ENCODE measurements at places on chromosomes 2 and 18.

DNA sequence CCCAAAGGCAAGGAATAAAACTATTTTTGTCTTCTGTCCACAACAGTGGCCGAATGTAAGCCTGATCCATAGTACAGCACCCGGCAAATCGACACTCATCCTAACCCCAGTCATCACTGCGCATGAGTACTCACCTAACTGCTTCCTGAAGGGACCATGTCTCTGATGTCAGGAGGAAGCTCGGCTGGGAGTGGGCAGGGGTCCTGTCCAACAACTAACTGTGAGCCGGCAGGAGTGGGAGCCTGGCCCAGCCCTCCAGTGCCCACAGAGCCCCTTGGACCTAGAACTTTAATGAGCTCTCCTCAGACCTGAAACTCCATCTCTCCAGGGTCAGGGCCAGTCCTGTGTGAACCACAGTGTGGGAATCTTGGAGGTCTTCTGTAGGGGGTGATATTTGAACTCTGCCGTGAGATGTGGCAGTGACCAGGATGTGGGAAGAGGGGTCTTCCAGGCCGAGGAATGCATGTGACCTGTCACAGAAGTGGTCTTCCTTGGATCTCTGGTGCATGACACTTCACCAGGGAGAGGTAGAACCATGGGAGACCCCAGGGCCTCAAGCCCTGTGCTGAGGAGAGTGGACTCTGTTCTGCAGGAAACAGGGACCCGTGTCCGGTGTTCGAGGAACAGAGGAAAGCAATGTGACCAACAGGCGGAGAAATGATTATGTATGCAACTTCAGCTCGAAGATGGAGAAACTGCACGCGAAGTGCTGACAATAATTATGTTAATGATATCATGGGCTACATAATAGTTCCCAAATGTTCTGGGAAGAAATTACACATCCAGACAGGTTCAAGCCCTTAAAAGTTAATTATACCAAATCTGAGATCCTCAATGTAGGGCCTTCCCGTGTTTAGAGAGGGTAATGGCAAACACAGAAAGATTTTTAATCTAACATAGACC is 240.1 kb upstream of the HDAC4 start:
- DNase-seq = no peak

- DNase-seq = no peak
Measured at GRCh38 chr2:218465987-218466633, 47.2 kb downstream of the VIL1 start.

- DNase-seq = peak; percentile 71
Measured at GRCh38 chr2:191376981-191377629, 131.9 kb downstream of the MYO1B start.

DNA sequence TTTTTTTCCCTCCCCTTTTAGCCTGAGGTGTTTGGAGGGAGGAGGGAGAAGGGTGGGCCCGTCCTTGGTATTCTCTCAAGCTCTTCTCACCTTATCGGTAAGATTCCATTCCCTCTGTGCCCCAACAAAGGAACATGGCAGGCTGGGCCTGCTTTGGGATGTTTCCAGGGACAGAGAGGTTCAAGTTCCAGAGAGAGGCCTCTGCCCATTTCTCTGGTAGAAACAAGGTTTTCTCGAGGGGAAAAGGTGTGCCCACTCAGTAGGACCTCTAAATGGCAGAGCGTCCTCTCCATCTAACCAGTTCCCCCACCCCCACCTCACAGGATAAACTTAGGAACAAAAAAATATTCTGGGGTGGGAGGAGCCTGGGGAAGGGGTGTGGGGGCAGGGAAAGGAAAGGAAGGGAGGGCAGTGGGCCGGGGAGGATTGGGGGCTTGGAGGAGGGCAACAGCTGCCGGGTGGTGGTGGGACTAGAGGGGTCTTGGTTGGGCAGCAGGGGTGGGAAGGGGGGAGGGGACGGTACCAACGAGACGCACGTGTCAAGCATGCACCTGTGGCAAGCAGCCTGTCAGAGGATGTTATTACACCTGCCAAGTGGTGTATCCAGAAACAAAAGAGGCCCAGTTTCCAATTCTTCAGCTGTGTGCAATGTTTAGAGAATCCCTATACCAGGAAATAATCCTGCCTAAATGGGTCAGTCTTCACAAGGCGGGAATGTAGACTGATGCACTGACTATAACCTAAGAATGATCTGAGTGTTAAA is 2.1 kb downstream of the PCBP1 start:
- no peak for DNase-seq

DNA sequence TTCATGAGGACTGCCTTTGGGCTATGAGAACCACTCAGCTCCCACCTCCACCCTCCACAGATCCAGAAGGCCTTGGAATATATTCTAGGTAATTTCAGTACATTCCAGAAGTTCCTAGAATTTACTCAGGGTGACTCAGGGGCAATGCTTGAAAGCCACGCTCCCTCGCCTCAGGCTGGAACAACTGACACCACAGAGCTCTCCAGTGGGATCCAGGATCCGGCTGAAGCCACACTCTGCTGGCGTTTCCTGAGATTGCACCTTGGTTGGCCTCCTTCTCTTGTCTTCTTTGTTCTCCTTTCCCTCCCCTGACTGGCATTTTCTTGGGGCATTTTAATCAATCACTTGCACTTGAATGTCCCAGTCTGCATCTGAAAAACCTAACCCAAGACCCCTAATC is 92.6 kb upstream of the KCNE4 start:
- DNase-seq = no peak

DNA sequence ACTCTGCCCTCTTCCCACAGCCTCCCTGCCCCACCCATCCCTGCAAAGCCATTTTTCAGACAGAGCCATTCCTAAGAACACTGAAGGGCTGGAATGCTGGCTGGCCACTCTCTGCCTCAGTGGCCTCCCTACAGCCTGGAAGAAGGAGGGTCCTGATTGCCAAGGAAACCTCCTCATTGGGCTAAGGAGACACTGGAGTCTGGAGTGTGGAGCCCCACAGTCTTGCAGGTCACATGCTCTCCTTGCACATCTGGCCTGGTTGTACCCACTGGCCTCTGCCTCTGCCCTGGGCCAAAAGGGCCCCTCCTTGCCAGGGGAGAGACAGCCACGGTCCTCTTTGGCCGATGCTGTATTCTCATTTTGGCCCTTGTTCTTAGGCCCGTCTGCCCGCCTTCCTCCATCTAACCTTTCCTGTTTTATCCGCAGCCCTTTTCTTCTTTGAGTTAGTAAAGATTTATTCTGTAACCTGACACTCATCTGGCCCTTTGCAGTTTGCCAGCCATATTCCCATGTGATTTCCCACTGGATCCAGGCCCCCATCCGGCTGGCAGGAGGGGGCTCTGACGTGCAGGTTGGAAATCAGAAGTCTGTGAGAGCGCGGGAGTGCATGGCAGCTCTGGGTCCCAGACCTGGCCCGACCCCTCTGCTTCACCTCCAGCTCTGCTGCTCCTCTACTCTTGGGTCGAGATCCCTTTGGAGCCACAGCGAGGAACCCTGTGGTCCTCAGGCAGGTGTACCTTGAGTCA is 11.0 kb upstream of the CATIP start:
- no peak for DNase-seq

- no peak for DNase-seq
Measured at GRCh38 chr18:55893948-55894347, 306.0 kb upstream of the TCF4 start.

- peak; percentile 89 for DNase-seq
Measured at GRCh38 chr2:10434886-10435819, 13.0 kb downstream of the ODC1 start.

- DNase-seq = no peak
Measured at GRCh38 chr18:12035481-12035880, 54.2 kb downstream of the IMPA2 start.

DNA sequence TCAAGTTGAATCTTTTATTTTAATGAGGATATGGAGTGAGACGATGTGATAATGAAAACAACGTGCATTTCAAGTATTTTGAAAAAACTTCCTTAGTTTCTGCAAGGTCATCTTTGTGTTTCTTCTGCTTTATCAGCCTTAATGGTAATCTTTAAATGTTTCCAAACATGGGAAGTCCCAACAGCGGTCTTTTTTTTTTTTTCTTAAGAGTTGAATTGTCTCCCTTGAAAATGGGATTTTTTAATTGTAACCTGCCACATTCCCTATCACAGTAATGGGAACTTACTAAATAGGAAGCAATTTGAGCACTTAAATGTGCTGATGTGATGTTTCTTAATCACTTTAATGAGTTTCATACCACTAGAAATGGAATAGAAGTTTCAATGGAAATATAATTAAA is 45.8 kb downstream of the ATIC start:
- no peak for DNase-seq

- no peak for DNase-seq
Measured at GRCh38 chr2:209868271-209868994, 96.8 kb downstream of the UNC80 start.

DNA sequence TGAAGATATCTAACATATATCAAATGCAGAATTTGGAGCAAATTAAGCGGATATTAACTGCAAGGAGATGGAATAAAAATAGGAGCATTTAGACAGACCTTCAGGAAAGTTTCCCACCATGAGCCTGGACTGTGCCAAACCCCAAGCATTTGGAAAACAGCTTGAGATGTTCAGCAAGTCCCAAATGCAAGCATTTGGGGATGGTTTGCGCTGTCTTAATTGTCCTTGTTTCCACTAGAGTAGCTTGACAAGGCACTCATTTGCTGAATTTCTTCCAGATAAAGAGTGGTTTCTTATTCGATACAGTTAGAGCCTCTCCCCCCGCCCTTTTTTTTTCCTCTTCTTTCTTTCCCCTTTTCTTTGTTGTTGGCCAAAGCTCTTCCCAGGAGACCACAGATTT is 77.1 kb upstream of the CDC42EP3 start:
- no peak for DNase-seq

DNA sequence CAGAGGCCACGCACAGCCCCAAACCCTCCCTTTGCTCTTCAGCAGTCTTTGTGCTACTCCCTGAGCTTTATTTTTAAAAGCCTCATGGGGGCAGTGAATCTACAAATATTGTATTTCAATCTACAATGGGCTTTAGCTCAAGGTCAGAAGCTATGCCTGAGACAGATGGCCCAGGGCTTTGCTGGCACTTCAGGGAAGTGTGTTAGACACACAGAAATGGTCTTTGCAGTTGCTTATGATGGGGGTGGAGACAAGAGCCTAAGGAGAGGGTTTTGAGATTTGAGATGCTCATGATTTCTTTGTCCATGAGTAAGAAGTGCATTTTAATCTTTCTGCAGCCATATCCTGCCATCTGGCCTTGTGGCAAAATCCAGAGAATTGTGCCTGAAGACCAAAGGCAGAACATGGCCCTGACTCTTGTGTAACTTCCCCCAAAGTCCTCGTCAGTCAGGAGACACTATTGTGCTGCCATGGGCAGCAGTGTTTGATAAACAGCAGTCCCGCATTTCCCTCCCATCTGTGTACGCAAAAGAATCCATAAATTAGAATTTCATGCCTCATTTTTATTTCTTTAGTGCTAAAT is 92.6 kb downstream of the VAPA start:
- DNase-seq = no peak

GRCh38 chr2:132489150-132489549 is 72.5 kb downstream of the GPR39 start:
- peak; percentile 34 for DNase-seq

DNA sequence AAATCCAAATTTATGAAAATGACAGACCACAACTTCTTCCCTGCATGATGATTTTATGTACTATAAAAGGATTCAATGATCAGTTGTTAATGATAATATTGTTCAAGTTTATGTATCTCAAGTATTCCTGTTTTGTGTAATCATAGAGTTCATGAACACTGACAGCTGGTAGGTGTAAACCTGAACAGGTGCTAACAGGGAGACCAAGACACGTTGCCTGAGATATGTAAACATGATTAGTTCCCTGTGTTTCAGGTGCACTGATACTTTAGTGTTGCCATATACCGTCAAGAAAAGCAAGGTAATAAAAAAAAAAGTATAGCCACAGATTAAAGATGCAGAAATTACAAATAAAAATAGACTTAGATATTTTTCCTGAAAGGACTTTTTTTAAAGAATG is 131.8 kb downstream of the BAZ2B start:
- DNase-seq = no peak

DNA sequence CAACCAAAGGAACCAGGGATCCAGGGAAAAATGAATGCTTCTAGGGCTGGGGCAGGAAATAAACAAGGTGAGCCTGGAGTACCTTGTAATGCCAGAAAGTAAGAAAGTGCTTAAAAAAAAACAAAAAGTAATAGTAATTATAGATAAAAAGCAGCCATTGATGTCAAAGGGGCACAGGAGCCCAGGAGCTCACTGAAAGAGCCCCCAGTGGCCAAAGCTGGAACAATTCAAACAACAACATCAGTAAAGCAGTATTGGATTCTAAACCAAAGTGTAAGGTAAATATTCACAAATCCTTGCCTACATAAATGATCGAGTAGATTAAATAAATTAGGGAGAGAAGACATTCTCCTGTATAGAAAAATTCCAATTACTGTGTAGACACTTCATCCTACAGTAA is 114.3 kb upstream of the ARL4C start:
- no peak for DNase-seq

- DNase-seq = no peak
Measured at GRCh38 chr2:118697781-118698180, 149.7 kb downstream of the EN1 start.

GRCh38 chr18:8063733-8064132 is 496.6 kb downstream of the PTPRM start:
- no peak for DNase-seq

- no peak for DNase-seq
Measured at GRCh38 chr2:24917731-24918325, 2.2 kb downstream of the ADCY3 start.

- DNase-seq = no peak
Measured at GRCh38 chr2:61658841-61659780, 121.0 kb upstream of the XPO1 start.

DNA sequence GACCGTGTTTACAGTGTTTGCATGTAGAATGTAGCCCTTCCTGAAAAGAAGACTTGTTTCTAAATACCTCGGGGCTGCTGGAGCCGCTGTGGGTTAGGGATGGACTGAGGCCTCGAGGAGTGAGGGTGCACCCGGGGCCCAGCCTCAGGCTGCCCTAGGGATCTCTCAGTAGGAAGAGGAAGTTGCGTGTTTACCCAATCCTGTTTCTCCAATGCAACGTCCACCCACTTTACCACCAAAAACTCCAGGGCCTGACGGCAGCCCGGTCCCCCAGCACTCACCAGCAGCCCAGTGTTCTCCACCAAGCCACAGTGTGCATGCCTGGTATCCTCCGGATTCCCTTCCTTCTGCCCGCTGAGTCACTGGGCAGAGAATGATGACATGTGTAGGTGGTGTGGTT is 255.8 kb downstream of the GLI2 start:
- peak; percentile 18 for DNase-seq

- DNase-seq = no peak
Measured at GRCh38 chr2:20400787-20401488, 45.9 kb upstream of the RHOB start.

GRCh38 chr2:123953846-123954245 is 71.2 kb upstream of the CNTNAP5 start:
- DNase-seq = no peak

DNA sequence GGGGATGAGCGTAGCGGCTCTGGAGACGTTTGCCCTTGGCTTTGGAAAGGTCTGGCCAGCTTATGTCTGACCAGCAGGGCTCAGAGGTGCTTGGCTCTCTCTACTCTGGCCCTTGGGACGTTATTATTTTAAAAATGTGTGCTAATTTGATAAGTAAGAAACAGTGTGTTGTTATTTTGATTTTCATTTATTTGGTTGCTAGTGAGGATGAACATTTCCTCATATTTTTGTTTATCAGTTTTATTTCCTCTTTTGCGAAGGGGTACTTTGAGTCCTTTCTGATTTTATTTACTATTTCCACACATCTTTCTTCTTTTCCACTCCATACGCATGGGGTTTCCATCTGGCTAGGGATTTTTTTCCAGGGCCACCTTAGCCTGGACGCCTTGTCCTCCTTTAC is 11.4 kb downstream of the CXCR4 start:
- no peak for DNase-seq

- DNase-seq = no peak
Measured at GRCh38 chr2:2183176-2183575, 147.9 kb downstream of the MYT1L start.

- peak; percentile 51 for DNase-seq
Measured at GRCh38 chr18:39675368-39675767, 2109.8 kb upstream of the CELF4 start.

Measured in head of caudate nucleus (tissue), 42 donors.